ENCODE measurements at places on chromosomes 6 and 20.

GRCh38 chr20:20312562-20312961, 55.3 kb upstream of the INSM1 start:
- DNase-seq: no peak

- no peak for DNase-seq
Observed at GRCh38 chr6:27791182-27791943, 120.8 kb downstream of the OR2B2 start.

DNA sequence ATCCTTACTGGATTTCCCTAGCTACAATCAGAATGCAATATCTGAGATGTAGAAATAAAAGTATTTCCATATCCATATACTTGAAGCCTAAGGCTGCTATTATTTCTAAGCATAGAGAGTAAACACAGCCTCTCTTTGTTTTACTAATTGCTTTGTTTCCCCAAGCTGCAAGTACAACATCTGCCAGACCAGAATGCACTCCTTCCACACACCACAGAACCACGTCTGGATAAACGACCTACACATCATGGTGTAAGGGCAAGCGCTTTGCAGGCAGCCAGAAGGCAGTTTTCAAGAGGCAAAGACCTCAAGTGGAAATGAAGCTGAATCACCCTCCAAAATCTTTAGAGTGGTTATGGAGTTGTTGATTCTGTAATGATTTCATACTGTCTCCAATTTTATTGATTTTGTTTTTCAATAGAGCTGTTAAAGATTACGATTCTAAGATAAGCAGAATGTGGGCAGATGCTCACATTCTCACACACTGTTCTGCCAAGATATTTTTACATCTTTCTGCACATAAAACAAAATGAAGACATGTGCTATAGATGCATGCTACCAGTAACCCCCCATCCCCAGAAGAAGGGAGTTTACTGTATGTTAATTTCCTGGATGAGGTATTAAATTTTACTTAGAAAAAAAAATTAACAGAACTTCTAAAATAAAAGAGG, 88.8 kb downstream of the THEMIS start:
- DNase-seq: no peak

DNA sequence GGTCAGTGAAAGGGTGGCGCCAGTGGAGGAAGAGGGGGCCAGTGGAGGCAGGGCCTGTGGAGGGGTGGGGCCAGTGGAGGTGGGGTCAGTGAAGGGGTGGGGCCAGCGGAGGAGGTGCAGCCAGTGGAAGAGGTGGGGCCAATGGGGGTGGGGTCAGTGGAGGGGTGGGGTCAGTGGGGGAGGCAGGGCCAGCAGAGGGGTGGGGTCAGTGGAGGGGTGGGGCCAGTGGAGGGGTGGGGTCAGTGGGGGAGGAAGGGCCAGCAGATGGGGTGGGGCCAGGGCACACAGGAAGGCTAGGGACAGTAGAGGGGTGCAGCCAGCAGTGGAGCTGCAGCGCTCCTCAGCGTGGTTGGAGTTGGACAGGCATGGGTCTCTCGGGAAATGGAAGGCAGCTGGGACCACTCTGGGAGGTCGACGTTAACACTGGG, 18.7 kb downstream of the ADRM1 start:
- DNase-seq: no peak

DNA sequence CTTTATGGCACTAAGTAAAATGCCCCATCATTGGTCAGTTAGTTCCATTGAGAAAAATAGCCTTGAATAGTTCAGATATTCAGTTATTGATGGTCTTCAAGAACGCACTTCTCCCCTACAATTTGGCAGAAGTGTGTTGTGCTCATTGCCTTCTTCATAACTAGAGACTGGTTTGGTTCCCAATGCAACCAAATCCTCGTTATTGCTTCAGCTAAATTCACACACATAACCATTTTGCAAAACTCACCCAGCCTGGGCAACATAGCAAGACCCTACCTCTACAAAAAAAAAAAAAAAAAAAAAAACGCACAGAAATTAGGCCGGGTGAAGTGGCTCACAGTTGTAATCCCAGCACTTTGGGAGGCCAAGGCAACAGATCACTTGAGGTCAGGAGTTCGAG, 32.1 kb downstream of the ZNF217 start:
- DNase-seq: no peak

DNA sequence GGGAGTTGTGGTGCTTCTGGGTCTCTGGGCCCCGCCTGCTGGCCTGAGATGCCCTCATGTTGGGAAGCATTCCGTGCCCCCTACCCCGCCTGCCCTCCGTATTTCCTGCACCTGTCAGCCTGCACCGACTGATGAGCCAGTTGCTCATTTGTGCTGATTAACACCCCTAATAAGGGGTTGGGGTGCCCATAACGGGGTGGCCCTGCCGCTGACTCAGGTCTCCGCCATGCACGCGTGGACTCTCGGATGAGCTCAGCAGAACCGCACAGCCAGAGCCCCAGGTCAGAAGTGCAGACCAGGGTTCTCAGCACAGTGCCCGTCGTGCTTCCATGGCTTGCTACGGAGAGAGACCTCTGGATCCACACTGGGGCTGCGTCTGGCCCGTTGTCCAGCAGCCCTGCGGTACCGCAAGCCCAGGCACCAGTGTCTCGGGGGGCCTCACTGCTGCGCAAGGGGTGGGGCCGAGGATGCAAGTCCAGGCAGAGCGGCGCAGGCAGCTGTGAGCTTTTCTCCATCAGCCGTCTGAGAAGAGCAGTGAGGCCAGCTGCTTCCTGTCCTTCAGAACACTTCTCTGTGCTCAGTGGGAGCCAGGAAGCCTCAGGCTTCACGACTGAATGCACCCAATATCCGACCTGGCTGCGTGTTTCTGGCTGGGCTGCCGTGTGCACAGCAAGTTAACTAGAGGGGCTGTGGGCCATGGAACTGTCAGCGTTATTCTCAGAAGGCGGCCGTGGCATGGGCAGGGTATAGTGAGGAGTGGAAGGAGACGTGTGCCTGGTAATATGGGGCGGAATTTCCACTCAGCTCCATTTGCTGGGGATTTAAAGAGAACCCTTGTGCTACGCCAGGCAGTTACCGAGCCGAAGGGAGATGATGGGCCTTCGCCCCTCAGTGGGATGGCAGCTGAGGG, 18.6 kb downstream of the MTG2 start:
- DNase-seq: peak; percentile 26

DNA sequence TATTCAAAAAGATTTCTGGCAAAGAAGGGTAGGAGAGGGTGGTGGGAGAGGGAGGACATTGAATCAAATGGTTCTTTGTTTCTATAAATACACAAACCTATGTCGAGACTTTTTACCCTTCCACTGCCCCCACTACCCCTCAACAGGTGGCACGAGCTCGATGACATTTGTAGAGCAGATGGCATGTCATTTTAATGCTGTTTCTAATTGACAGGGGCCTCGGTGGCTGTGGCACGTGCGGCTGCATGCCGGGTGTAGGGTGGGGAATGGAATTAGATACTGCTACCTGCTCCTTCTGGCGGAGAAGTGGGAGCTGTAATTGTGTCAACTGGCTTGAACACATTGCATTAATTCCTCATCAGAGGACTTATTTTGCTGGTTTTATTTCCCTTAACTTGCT, 29.1 kb upstream of the SASH1 start:
- no peak for DNase-seq

DNA sequence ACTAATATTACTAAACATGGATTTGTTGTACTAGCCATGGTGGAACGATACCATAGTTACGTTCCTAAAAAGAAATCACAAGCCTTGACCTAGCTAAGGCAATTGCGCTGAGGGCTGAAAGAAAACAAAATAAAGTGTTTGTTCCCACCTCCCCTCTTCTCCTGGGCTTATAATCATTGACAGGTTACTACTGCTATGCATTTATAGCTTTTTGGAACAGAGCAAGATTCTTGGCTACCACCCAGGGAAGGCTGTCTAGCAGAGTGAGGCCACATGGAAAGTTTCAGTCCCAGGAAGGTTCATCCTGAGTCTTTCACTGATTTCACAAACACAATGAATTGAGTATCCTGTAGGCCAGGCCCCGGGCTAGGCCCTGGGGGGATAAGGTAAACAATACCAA, 84.6 kb downstream of the TMEM170B start:
- DNase-seq: no peak

All from GM12878 (cell line).